ENCODE measurements at places on chromosomes 7 and 10.

GRCh38 chr7:1927937-1928644 lies 258.0 kb downstream of the ELFN1 start:
- no peak for DNase-seq

- no peak for DNase-seq
These were observed 8.2 kb downstream of the PRXL2A start for GRCh38 chr10:80416479-80417098.

DNA sequence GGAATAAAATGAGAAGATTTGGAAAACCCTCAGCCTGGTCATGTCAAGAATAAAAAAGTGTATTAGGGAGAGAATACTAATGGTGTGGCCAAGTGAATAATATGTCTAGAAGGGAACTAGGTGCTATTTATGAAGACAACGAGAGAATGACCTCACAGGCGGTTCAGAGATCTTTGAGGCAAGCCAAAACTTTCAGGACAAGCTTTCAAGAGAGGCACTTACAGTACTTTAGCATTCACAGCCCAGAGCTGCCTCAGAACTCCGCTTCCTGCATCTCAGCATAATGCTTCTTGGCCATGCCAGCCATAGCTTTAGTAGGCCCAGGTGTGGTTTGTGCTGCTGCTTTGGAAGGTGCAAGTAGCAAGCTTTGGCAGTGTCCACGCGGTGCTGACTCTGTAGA lies 37.2 kb upstream of the CCDC7 start:
- no peak for DNase-seq

GRCh38 chr7:106793015-106793975 lies 71.8 kb upstream of the PIK3CG start:
- no peak for DNase-seq

DNA sequence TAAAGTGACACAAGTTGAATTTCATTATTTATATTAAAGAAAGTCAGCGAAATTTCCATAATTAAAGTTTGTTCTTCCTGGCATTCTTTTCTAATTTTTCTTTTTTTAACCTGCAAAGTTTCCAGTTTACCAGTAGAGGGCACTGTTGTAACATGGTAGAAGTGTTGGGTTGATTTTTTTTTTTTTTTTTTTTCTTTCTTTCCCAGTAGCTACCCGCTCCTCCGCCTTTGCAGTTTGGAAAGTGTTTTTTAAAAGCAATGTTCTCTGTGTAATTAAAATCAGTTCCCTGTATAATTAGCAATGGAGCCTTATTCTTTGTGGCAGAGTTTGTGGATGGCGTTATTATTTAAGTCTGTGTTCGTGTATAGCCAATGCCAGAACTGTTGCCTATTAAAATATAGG lies 53.7 kb downstream of the TAF3 start:
- no peak for DNase-seq

DNA sequence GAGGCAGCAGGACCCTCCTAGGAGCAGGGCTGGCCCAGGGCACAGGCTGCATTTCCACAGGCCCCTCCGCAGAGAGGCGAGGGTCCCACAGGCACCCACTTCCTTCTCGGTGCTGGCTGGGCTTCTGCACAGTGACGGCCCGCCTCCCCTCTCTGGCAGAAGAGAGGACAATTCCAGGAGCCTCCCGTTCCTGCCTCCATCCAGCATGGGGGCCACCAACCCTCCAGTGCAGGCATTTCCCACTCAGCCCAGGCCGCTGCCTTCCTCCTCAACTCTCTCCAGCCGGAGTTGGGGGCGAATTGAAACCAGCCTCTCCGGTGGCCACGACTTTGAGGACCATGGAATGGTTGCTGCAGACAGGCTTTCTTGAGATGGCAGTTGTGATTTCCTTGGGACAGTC lies 125.0 kb upstream of the PPP2R2D start:
- no peak for DNase-seq

All from kidney epithelial cell (primary cell).